ENCODE measurements at places on chromosomes 11 and 22.

DNA sequence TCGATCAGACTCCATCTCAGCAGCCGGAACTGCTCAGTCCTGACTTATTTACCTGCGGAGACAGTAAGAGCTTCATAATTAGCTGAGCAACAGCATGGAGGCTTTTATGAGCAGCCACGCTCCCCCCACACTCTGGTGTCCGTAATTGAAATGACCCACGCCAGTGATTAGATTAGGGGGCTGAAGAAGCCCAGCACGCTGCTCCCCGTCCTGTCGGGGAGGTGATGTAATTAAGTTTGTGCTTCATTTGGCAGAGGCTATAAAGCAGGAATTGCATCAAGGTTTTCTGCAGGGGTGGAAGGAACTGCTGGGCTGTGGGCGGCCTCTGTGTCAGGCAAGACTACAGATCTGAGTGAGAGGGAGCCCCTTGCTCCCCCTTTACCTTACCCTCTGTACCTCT, 22.8 kb upstream of the HTR3A start:
- no peak for DNase-seq

- no peak for DNase-seq
Observed at GRCh38 chr11:83684071-83684470, 397.9 kb upstream of the CCDC90B start.

DNA sequence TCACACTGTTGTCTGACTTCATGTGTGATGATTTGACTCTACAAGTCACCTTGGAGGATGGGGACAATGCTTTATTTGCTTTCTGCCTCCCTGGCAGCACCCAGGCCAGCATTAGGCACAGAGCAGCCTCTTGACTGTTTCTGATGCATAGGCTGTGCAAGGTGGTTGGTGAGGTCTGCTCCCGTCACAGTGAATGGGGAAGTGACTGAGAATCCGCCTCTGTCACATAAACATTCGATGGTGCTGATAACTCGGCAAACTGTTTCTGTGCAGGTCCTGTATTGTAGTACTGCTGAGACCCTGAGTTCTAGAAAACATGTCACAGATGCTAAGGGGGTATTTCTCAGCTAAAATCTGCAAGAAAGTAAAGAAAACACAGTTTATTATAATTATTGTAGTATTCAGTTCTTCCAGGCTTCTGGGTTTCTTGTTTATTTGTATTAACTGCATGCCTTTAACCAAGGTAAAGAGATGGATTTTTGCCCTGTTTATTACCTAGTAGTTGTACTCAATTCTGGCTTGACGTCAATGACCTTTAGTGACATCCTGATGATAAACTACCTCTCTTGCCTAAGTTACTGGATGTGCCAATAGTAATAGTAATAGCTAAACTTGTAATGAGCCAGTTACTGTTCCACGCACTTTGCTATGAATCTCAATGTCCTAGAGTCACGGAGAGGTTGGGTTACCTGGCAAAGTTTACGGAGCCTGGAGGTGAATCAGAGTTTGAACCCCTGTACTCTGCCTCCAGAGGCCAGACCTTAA, 24.8 kb upstream of the RCN1 start:
- no peak for DNase-seq

DNA sequence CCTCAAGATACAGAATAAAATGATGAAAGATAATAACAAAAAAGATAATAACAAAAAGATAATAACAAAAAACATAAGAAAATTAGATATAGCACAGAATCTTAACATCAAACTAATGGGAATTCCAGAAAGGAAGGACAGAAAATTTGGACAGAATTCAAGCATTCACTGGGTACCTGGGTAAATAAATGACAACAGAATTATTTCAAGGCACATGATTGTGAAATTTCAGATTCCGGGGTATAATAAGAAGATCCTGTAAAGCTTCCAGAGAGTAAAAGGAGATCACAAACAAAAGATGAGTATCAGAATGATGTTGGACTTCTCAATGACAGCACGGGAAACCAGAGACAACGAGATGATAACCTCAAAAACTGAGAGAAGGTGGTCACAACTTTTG, 42.1 kb upstream of the OR9Q1 start:
- no peak for DNase-seq

GRCh38 chr11:107830915-107831540, 27.6 kb downstream of the SLC35F2 start:
- no peak for DNase-seq

DNA sequence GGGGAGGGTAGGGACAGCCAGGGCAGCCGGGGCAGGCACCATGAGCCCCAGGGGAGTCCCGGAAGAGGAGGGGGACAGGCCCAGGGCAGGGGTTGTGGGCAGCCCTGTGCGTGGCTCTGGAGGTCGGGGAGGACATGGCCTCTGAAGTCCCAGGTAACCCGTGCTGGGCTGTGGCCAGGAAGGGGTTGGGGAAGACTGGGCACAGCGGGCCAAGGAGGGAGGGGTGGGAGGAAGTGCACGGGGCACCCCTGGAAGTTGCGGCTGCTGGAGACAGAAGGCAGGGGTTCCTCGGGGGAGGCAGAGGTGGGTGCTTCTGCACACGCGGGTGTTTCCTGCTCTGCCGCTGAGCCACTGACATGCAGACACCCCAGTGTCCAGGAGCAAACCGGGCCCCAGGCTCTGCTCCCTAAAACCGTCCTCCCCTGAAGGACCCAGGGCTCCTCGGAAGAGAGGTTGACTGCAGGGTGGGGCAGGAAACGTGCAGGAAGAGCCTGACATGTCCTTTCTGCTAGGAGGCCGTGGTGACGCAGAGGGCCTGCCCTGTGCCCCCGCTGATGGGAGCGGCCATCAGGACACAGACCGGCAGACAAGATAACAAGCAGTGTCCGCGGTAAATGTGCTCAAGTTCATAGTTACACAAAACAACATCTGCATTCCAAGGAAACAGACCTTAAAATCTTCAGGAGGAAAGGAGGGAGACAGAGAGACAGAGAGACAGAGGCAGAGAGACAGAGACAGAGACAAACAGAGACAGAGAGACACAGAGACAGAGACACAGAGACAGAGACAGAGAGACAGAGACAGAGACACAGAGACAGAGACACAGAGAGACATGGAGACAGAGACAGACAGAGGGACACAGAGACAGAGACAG, 5.7 kb downstream of the TNNI2 start:
- no peak for DNase-seq

DNA sequence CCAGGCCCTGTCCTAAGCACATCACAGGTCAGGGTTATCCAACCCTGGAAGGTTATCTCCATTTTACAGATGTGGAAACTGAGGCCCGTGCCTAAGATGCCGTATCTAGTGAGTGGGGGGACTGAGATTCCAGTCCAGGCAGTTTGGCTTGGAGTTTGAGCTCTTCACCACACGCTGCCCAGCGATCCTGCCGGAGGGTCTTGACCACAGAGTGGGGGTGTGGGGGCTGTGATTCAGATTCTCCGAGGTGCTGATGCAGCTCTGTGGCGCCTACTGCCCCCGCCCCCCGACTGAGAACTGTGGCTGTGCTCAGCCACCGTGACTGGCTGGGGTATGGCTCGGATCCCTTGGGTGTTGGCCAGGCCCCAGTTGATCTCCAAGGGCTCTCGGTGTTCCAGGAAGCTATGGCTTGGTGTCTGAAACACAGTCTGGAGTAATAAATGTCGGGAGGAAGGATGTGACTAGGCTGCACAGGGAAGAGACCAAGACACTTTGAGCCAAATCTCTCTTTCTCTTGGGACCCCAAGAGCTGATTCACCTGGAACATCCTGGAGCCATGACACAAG, 60.6 kb upstream of the RASD2 start:
- no peak for DNase-seq

DNA sequence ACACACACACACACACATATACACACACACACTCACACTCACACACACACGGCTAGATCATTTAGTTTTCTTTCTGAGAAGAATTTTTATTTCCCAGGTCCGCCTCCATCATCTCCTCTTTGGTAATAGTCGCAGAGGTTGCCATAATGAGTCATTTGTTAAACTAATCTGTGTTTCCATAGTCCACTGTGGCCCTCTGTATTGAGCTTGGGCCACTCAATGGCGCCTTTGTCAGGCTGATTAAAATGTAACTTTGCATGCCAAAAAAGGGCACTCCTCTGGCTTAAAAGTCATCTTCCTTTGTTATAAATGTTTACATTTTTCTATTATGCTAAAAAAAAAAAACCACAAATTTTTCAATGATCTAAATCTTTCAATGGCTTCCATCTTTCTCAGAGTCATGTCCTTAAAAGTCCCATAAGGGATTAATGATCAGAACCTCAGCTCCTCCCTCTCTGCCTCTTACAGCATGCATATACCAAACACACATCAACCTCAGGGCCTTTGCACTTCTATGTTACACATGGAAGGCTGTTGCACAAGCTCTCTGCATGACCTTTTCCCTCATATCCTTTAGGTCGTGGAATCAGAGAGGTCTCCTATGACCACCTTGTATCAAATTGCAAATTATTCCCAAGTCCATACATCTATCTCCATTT, 35.3 kb downstream of the EHF start:
- no peak for DNase-seq

- no peak for DNase-seq
Observed at GRCh38 chr11:106879832-106880546, 138.3 kb downstream of the GUCY1A2 start.

DNA sequence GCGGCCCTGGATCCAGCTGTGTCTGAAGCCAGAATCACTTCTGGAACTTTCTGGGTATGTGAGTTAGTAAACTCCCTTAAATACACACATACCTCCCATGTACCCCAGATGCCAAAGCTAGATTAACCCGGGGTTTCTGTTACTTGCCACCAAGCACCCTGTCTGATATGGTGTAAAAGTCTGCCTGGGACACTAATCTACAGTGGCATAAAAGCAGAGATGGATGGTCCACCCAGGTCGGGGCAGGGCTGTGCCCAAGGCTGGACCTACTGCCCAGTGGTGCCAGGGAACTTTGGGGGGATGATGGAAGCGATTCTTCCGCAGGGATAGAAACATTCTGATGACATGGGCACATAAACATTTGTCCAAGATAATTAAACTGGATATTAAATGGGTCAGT, 12.7 kb downstream of the MRGPRF start:
- no peak for DNase-seq

- no peak for DNase-seq
Observed at GRCh38 chr11:93704237-93704636, 37.1 kb downstream of the TAF1D start.

GRCh38 chr11:746289-747157, 741 bp upstream of the TALDO1 start:
- no peak for DNase-seq

GRCh38 chr11:92251980-92252379, 27.4 kb downstream of the FAT3 start:
- no peak for DNase-seq

GRCh38 chr11:27427183-27427980, 45.2 kb downstream of the LGR4 start:
- DNase-seq: peak; percentile 38

GRCh38 chr11:61287338-61287977, 7.7 kb downstream of the VWCE start:
- DNase-seq: no peak

DNA sequence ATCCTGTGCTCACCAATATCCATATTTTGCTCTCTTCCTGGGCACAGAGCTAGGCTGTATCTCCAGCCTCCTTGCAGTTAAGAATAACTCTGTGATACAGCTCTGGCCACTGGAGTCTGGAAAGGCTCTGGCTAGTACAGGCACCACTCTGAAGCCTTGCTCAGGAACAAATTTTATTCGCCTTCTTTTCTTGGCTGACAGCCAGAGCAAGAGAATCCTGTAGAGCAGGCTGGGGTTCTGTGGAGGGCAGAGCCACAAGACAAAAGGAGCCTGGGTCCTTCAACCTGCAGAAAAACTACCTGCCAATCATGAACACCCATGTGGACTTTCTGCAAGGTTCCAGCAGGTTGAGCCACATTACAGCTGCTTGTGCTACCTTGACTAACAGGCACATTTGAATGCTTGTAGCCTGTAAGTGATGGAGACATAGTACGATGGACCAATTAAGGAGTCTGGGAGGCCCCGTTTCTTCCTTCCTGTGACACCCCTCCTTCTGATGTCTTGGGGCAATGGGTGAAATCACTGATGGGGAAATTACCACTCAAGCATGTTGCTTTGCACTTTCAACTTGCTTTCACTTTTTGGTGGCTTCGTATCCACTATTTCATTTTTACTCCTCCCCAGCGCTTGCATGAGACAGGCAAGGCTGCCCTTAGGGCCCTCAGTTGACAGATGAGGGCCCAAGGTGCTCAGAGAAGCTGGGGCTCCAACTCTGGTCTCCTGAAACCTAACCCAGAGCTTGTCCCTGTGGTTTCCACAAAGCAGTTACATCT, 267.2 kb upstream of the SYN3 start:
- DNase-seq: no peak

DNA sequence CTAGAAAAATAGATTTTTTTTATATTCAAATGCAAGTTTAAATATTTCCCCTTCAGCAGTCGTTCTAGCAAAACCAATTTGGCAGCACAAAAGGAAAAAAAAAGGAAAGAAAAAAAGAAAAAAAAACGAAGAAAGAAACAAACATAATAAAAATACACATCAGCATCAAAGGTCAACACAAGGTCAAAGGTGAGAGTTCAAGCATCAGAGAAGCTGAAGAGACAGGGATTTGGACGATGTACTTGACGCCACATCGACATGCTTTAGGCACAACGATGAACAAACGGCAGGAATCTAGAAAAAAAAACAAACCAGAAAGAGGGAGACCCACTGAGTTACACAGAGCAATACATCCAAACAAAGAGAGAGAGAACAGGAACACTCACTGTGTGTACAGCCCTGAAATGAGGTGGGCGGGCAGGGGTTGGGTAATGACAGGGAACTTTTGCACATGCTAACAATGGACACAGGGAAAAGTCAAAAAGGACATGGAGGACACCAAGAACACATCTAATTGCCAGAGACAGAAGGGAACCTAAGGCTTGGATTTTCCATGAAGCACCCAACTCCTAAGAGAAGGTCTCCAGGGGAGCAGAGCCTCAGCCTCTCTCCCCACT, 19.8 kb upstream of the RAPSN start:
- no peak for DNase-seq

DNA sequence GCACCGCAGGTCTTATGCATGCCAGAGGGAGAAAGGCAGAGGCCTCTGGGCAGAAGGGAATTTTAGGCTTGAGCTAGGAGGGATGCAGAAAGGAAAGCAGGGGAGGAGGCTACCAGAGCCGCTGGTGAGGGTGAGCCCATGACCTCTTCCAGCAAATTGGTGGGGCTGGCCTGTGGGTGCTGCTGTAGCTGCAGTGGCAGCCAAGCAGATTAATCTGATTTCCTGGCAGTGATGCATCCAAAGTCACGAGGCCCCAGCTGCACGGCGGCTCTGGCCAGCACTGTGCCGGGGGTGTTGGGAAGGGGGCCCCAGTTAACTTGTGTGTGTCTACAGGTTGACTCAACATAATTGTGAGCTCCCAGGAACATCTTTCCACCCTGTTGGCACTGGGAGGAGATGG, 41.4 kb upstream of the B3GAT1 start:
- no peak for DNase-seq

DNA sequence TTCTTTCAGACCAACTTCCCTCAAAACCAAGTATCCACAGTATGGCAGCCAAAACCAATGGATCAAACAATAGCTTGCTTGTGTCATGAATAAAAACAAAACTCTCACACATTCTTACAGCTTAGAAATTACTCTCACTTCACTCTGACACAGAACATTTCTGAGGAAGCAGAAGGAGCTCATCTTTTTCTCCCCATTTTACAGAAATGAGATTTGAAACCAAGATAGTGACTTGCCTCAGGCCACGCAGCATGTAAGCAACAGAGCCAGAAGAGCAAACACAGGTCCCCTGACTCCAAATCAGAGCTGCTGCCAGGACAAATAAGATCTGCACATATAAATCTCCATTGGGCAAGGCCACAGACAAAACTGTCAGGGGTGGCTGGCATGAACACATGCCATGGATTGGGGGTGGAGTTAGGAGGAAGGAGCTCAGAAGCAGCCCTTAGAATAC, 64.8 kb downstream of the RAB30 start:
- DNase-seq: no peak

Data from HS-5 (cell line).